ENCODE measurements at places on chromosomes 16 and 17. TPM values are rescaled to one million over a fixed set of nuclear protein-coding genes. Genes with fewer than 3 reads are reported as not detected.

The KRTAP4-1 gene
- polyA plus RNA-seq = not detected

The MFAP4 gene
- 22.6 TPM for polyA plus RNA-seq

The CES4A gene
- polyA plus RNA-seq = 19.9 TPM

The CDRT15 gene
- 0.42 TPM for polyA plus RNA-seq

GRCh38 chr17:79490530-79490929, 120.3 kb downstream of the RBFOX3 start:
- no peak for DNase-seq

DNA sequence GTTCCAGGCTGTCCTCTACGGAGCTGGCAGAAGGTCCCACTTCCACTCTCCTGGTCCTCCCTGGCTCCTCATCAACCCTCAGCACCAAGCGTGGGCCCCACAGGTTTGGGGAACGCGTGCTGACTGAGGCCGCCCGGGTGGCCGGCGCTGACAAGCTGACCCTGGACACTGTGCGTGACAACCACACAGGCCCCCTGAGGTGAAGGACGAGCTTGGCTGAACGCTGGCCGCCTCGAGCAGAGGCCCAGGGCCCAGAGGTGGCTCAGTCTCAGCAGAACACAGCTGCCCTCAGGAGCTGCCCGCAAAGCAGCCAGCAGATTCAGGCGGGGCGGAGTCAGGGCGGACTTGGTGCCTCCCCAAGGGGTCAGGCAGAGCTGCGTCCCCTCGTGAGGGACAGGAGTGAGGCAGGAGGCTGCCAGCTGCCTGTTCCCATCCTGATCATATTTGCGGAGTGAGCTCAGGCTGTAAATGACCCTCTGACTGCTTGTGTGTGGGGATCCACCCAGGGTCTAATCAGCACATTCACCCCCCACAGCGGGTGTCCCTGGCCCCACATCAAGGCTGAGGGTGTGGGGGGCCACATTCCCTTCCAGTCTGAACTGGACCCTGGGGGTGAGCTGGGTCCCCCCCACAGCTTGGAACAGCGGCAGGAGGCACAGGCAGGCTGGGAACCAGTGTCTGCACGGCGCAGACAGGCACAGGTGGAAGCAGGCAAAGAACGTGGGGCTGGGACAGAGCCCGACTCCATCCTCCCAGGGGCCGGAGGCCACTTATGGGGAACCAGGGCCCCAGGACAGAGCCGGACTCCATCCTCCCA, 105.1 kb upstream of the METRNL start:
- DNase-seq = no peak

DNA sequence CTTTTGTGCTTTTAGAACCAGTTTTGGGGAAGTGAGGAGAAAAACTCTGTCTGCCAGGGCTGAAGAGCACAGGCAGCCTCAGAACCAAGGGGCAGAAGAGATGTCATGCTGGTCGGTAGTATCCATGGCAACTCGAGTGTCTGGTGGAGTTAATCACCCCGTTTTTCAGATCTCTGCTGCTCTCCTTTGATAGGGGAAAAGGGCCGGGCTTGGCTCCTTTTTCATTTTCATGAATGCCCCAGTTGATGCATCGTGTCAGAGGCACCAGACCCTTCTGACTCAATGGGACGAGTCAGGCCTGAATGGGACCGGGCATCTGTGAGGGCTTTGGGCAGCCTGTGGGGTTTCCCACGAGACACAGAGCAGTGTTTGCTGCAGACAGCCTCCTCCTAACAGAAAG, 304.6 kb downstream of the ABCC12 start:
- no peak for DNase-seq

DNA sequence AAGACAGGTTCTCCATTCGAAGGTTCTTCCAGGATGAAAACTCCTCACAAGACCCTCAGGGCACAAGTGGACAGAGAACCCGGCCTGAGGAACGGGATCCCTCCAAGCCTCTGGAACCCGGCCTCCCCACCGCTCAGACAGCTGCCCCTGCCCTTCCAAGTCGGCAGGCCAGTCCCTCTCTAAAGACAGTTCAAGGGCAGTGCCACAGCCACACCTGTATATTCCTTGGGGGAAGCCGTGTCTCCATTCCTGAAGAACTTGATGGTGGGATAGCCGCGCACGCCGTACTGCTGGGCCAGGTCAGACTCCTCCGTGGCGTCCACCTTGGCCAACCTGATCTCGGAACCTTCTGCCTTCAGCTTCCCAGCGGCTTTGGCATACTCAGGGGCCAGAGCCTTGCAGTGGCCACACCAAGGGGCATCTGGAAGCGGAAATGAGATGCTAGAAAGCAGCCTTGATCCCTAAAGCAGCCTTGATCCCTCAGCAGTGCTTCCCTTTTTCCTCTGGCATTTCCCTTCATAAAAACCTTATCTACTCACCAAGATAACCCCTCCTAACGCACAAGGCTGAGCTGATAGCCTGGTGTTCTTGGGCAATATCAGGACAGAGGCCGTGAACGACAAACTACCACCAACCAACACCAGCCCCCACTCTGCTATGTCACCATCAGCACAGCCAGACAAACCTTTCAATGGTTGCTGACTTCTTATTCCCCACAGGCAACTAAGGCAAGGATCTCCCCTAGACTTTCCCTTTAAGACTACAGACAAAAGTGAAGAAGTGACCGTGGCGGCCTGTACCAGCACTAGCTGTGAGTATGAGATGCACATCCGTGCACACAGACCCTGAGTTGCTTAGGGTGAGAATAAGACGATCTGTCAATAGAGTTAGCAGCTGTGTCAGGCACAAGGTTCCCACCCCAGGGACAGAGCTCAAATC, 1.1 kb downstream of the P4HB start:
- DNase-seq = peak; percentile 31

- DNase-seq = no peak
Observed at GRCh38 chr16:52078716-52079655, 468.0 kb downstream of the TOX3 start.
